ENCODE measurements at places on chromosomes 6 and 20. TPM values are rescaled to one million over a fixed set of nuclear protein-coding genes. Genes with fewer than 3 reads are reported as not detected.

The BTN3A1 gene
- total RNA-seq: 61.7 TPM

The BLCAP gene
- 78.0 TPM for total RNA-seq

The FAM209B gene
- total RNA-seq: 1.5 TPM

The DAAM2 gene
- total RNA-seq: not detected

The MUC21 gene
- total RNA-seq: not detected

The GABRR1 gene
- not detected for total RNA-seq

DNA sequence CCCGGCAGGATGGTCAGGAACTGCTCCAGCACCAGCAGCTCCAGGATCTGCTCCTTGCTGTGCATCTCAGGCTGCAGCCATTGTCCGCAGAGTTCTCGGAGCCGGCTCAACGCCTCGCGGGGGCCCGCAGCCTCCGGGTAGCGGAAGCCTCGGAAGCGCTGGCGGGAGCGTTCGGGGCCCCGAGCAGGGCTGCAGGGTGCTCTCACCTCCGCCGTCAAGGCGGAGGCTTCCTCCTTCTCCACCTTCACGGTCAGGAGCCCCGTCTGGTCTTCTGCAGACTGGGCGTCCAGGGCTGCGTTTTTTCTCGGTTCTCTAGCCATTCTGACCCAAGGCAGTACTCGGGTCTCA is 434 bp downstream of the ZKSCAN4 start:
- no peak for DNase-seq

DNA sequence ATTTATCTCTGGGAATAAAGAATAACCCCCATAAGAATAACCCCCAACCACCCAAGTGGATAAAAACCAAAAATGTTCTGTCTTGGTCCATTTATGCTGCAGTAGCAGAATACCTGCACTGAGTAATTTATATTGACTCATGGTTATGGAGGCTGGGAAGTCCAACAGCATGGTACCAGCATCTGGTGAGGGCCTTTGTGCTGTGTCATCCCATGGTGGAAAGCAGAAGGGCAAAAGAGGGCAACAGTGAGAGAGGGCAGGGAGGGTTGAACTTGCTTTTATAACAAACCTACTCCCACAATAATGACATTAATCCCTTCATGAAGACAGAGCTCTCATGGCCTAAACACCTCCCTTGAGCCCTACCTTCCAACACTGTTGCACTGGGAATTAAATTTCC is 133.7 kb downstream of the ERMARD start:
- no peak for DNase-seq

- no peak for DNase-seq
Measured at GRCh38 chr6:136102991-136103688, 147.0 kb downstream of the MTFR2 start.

DNA sequence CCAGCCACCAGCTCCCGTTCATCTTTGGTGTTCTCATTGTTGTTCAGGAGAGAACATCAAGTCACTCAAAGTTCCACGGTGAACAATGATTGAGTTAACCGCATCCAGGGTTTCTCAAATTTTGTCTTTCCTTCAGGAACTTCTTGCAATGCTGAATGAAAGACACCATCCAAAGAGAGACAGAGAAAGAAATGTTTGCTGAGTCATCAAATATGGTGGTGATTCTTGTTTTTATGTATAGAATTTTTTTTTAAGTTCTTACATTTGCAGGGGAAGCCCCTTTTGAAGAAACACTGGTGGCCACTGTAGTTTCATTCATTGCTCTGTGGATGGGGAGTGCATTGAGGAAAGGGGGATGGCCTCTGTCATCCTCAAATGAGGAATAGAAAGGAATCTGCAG is 62.3 kb upstream of the ENPP5 start:
- DNase-seq: no peak

DNA sequence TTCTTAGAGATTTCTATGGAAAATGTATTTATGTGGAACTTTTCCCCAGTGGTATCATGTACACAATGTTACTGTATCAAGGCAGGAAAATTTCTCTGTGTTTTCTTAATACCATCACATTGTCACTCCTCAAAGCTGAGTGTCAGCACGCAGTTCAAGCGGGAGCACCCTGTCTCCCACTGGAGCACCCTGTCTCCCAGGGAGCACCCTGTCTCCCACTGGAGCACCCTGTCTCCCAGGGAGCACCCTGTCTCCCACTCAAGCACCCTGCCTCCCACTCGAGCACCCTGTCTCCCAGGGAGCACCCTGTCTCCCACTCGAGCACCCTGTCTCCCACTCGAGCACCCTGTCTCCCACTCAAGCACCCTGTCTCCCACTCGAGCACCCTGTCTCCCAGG is 51.3 kb downstream of the PSMG4 start:
- DNase-seq: no peak

- DNase-seq: no peak
Measured at GRCh38 chr20:62956387-62957135, 4.1 kb downstream of the SLC17A9 start.

- DNase-seq: no peak
Measured at GRCh38 chr6:5961836-5962235, 44.9 kb downstream of the NRN1 start.

- no peak for DNase-seq
Measured at GRCh38 chr6:88413459-88413858, 247.3 kb upstream of the CNR1 start.

DNA sequence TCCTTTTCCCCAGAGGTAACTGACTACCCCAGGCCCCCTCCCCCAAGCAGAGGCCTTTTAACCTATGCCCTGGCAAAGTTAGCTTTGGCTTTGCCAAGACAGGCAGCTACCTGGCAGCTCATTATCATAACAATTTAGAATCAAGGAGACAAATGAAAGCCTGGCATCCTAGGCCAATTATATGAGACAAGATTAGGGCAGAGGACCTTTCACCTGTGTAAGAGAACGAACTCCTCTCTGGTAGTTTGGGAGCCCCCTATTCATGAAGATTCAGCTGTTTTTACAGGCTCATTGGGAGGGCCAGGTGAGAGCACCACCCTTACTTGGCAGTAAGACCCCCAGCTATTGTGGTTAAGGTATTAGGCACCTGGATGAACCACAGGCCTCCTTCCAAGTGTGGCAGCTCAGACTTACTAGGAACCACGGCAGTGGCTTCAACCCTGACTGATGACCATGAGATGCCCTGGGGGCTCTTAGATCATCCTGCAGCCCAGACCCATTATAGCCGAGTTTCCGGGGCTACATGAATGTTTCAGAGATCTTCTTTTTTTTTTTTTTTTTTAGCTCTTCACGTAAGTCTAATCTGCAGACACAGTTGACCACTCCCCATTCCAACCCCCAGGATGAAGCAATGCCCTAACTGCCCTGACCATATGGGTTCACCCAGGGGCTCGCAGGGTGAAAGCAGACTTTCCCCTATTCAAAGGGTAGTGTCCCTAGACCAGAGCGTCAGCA is 56.2 kb downstream of the RAB44 start:
- no peak for DNase-seq

DNA sequence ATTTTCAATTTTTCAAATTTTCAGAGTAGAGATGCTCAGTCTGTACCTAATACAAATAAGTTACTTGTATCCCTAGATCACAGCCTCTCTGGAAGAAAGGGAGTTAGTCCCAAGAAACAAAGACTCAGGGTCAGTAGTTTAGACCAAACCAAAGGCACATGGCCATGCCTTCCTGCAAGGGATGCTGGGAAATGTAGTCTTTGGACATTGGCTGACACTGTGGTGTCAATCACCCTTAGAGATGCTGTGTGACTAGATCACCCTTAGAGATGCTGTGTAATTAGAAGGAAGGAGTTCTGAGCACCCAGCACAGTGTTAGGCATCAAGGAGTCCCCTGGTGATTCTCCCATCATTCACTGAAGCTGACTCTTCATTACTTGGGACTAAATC is 202.1 kb downstream of the NFATC2 start:
- no peak for DNase-seq

GRCh38 chr20:19624221-19624965 is 133.7 kb upstream of the RIN2 start:
- no peak for DNase-seq

- DNase-seq: no peak
Measured at GRCh38 chr6:151065027-151065815, 174.5 kb upstream of the AKAP12 start.
